ENCODE measurements at places on chromosomes 2 and 18.

- no peak for DNase-seq
Measured at GRCh38 chr2:105780606-105781005, 35.9 kb downstream of the NCK2 start.

- DNase-seq = peak; percentile 64
Measured at GRCh38 chr18:76875390-76876325, 53.3 kb downstream of the ZNF236 start.

GRCh38 chr18:42632801-42633200 lies 482.7 kb downstream of the RIT2 start:
- DNase-seq = no peak

- no peak for DNase-seq
Measured at GRCh38 chr2:172000696-172001361, 1.1 kb downstream of the METAP1D start.

GRCh38 chr2:227395556-227395955 lies 7.8 kb upstream of the SCYGR1 start:
- DNase-seq = no peak

GRCh38 chr2:54666634-54667265 lies 56.7 kb upstream of the EML6 start:
- no peak for DNase-seq

- DNase-seq = no peak
Measured at GRCh38 chr2:123518367-123518766, 506.7 kb upstream of the CNTNAP5 start.

- peak; percentile 49 for DNase-seq
Measured at GRCh38 chr2:67846370-67847070, 216.3 kb downstream of the C1D start.

DNA sequence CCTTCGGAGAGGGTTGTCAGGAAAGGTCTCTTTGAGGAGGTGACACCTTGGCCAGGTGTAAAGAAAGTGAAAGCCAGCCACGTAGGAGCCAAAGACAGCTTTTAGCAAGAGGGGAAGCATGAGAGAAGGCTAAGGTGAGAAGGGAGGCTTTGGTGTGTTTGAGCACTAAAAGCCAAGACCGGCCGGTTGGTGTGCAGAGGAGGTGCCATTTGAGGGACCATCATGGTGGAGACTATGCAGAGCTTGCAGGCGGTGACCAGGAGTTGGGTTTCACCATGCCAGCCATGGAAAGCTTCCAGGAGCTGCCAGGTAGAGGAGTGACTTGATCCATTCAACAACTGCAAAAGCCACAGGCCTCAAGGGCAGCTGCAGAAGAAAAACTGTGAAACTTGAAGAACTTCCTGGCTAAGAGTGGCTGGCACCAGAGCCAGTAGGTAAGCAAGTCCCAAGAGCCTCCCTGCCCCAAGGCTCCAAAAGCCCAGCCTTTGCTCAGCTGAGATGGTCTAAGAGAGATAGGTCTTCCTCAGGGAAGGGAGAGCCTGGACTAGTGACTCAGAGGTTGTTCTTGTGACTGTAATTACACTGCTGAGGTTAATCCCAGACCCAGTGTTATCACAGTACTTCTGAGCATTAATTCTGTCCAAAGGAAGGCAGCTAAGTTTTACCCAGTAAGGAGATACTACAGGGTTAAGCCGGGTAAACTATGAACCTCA lies 319.0 kb downstream of the BCL11A start:
- no peak for DNase-seq

DNA sequence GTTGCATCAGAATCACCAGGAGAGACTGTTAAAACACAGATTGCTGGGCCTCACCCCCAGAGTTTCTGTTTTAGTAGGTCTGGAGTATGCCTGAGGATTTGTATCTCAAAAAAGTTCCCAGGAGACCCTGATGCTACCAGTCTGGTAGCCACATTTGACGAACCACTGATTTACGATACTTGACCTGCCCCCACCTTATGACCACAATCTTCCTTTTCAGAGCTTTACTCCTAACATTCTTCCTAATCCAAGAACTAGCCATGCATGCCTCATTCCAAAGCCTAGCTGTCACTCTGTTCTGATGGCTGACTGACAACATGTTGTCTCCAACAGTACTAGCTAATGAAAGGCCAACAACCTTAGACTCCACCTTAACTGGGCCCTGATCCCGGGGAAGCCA lies 191.4 kb downstream of the MBD2 start:
- no peak for DNase-seq

GRCh38 chr2:4020649-4021048 lies 317.3 kb downstream of the DCDC2C start:
- no peak for DNase-seq

DNA sequence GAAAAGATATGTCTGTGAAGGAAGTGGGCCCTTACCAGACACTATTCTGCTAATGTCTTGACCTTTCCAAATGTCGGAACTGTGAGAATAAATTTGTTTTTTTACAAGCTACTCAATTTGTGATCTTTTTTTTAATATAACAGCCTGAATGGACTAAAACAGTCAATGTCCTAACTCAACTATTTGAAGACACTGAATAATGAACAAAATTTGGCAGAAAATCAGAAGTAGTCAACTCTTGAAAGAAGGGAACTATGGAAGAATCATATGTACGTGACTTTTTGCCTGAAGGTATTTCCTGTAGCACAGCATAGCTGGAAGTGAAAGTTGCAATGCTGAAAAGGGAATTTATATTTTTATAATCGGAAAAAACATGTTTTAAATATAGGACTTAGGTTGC lies 351.8 kb upstream of the TFPI start:
- no peak for DNase-seq

GRCh38 chr2:227351639-227352038 lies 26.6 kb downstream of the MFF start:
- DNase-seq = no peak

DNA sequence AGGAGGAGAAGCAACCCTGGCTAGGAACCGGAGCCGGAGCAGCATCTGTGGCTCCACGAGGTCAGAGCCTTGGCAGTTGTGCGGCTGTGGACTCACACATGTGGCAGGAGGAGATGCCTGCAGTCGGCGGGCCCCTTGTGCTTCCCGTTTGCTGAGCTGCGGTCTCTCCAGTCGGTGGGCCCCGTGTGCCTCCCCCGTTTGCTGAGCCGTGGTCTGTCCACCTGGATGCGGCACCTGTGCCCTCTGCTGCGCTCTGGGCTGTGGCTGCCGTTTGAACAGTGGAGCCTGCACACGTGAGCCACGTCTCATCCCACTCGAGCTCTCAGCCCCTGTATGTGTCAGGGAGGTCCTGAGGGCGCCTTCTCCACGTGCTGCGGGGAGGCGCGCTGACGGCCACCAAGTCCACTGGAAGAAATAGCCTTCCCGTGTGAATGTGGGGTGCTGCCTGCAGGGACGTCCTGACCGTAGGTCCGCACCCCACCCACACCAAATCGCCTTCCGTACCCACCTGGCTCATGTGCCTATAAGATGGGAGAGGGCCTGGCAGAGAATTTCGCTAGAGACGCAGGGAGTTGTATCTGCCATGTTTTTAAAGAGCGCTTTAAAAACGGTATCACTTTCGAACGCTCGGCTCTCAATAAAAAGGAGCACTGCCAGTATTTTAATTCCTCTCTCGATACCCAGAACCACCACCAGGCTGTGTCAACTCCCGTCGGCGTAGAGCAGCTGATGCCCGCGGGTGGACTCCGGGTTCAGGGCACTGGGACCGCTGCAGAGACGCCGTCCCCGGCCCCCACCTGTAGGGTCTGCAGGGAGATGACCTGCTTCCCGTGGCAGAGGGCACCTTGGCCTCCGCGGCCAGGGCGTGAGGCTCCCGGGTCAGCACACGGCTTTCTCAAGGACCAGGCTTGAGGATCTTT lies 117.0 kb downstream of the NFATC1 start:
- no peak for DNase-seq

GRCh38 chr2:30147715-30148610 lies 1.2 kb downstream of the YPEL5 start:
- DNase-seq = peak; percentile 99

DNA sequence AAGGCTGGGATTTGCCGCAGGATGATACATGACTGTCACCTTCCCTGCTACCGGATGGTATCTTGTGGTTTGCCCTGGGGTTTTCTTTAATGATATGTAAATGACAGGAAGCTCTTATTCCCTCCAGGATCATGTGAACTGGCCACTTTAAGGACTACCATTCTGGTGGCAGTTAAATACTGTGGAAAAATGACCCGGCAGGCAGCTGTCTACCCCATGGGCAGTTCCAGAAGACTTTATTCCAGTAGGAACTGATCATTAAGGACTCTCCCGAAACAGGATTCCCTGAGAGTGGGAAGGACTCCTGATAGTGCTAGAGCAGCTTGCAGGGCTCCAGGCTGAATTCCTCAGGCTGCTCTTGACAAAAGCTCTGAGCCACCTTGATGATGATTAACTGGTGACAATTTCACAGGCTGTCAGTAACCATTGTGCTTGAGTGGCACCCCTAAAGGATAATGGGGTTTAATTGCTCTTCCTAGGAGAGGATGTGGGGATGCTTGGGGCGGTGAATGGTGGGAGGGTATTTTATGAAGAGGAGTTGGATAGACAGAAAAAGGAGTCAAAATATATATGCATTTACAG lies 212.0 kb downstream of the CPS1 start:
- no peak for DNase-seq

DNA sequence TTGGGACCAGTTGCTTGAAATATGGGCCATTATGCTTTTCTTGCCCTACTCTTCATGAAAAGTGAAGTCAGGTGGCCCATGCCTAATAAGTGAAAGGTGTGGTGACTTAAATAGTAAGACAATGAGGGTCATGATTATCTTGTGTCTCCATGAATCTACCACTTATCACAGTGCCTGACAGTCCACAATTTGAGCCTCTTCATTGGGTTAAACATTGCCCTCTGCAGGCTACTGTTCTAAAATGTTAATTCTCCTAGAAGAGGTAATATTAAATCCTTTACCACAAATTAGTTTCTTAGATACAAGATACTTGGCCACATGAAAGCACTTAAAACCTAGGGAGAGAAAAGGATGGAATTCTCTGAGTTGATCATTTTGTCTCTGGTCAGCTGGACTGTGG lies 4.0 kb downstream of the EGR4 start:
- DNase-seq = no peak

DNA sequence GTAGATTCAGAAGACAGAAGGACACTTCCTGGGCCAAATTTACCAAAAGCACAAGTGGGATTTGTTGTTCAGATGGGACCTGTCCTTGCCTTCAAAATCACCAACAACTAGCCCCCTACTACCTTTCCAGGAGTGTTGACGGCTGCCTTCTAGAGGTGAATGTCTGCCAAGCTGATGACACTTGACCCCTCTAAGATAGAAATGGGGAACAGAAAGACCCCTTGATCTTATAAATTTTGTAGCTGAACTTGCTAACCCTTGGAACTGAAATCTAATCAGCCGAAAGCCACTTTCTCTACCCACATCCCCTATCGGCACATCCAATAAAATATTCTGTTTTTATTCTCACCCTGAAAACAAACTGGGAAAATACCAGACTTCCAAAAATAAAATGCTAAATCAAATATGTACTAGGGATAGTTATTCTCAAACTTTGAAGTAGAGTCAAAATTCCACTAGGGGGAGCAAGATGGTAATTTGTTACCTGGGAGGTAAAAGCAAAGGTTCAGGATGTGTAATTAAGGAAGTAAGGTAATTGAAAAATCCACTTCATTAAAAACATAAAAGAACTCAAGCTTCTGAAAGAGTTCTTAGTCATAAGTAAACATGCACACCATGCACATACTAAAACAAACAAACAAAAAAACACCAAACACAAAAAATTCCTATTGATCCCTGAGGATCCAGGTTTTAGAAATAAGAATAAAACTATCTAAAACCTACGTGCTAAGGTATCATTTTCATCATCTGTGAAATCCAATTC lies 119.2 kb downstream of the ANKRD44 start:
- peak; percentile 48 for DNase-seq

DNA sequence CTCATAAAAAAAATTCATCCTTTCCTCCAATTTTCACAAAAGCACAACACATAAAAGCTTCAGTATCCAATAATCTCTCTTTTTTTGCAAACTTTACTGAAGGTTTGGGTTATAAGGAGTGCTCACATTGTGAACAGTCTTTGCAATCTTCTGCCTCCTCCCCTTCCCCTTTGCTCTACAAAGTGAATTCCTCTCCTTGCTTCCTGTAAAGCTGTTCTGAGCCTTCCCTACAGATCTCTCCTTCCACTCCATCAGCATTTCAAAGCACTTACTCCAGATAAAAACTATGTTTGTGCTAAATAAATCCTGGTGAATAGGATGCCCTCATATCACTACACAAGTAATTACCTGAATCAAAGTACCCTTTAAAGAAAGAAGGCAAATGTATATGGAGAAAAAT lies 4.6 kb upstream of the PDK1 start:
- no peak for DNase-seq

- no peak for DNase-seq
Measured at GRCh38 chr2:203681978-203682377, 24.5 kb upstream of the CD28 start.

GRCh38 chr18:34834897-34835296 lies 124.8 kb downstream of the DTNA start:
- no peak for DNase-seq

DNA sequence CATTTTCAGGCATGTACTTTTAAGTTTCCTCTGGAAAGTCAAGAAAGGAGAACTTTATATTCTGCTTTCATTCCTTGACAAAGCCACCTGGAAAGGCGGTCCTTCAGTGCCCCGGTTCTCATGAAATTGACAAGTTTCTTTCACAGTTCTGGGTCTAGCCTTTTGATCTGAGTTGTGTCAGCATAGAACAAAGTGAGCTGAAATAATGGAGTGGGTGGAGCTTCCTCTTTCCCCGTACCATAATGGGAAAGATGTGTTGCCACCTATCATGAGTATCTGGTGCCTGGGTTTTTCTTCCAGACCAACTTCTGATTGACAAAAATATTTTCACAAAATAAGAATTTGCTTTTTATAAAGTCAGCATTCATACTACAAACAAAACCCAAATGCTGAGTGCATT lies 49.3 kb downstream of the PTRHD1 start:
- DNase-seq = no peak

GRCh38 chr2:51329512-51329911 lies 297.6 kb upstream of the NRXN1 start:
- DNase-seq = no peak

DNA sequence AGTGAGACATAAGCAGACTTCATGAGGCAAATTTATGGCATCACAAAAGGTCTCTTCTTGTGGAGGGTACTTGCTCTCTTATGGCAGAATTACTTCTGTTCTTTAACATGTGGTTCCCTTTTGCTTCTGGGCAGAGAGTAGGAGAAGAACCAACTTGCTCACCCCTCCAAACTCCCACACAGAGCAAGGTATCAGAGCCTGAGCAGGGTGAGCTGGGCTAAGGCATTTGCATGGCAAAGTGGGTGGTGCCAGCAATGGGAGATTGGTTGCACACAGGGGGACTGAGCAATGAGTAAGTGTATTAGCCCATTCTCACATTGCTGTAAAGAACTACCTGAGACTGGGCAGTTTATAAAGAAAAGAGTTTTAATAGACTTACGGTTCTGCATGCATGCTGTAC lies 64.2 kb upstream of the ITGB6 start:
- no peak for DNase-seq

GRCh38 chr2:23301136-23301535 lies 83.8 kb upstream of the KLHL29 start:
- no peak for DNase-seq

GRCh38 chr2:237977380-237977779 lies 10.6 kb downstream of the UBE2F start:
- no peak for DNase-seq

- DNase-seq = no peak
Measured at GRCh38 chr18:75083131-75083530, 125.8 kb downstream of the PTGR3 start.

GRCh38 chr2:207073412-207073800 lies 92.3 kb downstream of the KLF7 start:
- no peak for DNase-seq

- DNase-seq = no peak
Measured at GRCh38 chr18:11320986-11321385, 171.6 kb upstream of the PIEZO2 start.
